ENCODE measurements at places on chromosomes 7 and 10.

- DNase-seq: no peak
These were observed 22.3 kb upstream of the PRRT4 start for GRCh38 chr7:128383776-128384175.

DNA sequence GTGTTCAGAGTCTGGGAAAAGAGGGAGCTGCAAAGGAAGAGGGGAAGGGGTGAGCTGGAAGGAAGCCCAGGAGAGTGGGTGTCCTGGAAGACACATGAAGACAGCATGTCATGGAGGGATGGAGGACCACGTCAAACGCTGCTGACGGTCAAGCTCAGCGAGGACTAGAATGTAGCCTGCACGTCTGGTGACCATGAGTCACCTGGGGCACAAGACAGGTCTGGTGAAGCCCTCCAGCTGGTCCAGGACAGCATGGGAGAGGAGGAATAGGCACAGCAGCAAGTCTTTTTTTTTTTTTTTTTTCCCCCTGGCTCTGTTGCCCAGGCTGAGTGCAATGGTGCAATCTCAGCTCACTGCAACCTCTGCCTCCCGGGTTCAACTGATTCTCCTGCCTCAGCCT is 19.6 kb upstream of the AMZ1 start:
- DNase-seq: no peak

DNA sequence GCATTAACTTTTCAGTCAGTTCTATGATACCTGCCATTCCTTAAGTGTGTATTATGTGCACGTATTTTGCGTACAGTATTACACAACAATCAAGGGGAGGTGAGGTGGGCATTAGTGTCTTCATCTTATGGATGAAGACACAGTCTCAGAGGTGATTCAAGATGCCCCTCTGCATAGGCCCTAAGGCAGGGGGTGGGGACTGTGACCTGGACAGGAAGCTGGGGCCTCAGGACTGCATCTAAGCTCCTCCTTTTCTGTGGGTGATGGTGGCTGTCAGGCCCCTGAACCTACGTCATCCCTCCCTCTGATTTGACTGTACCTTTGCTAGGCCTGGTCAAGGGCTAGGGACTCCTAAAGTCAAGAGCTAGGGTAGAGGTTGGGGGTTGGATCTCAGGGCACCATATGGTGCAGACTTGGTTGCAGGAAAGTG is 38.9 kb downstream of the HK1 start:
- DNase-seq: peak; percentile 77

DNA sequence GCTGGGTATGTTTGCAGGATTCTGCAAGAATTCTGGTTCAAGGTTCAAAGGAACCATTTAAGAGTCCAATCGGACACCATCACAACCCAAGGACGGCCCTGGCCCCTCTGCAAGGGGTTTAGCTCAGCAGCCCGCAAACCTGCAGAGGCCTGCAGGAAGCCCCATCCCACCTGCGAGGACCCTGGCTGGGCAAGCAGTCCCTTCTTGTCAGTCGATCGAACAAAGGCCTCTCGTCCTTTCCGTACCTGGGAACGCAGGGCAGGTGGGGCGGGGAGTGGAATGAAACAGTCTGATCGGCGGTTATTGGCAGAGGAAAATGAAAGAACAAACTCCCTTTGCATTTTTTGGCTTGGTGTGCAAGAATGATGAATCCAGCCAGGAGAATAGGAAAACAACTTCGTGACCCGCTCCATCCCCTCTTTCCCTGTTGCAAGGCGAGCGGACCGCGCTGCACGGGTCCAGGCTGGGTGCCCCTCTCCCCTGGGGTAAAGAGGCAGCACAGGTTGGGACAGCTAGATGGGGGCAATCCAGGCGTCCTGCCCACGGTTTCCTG is 73.7 kb downstream of the INSIG1 start:
- no peak for DNase-seq

- no peak for DNase-seq
These were observed 362.0 kb upstream of the NFE2L3 start for GRCh38 chr7:25789701-25790640.
